CD4-positive, alpha-beta T cell treated with Interleukin-6 at 100 ng/mL for 8 hours (primary cell): ENCODE measurements at places on chromosomes 11 and 22.

GRCh38 chr11:32902089-32902665 is 9.6 kb downstream of the QSER1 start:
- DNase-seq: no peak

- DNase-seq: peak; percentile 89
Observed at GRCh38 chr22:37218771-37219411, 6.6 kb upstream of the SSTR3 start.

DNA sequence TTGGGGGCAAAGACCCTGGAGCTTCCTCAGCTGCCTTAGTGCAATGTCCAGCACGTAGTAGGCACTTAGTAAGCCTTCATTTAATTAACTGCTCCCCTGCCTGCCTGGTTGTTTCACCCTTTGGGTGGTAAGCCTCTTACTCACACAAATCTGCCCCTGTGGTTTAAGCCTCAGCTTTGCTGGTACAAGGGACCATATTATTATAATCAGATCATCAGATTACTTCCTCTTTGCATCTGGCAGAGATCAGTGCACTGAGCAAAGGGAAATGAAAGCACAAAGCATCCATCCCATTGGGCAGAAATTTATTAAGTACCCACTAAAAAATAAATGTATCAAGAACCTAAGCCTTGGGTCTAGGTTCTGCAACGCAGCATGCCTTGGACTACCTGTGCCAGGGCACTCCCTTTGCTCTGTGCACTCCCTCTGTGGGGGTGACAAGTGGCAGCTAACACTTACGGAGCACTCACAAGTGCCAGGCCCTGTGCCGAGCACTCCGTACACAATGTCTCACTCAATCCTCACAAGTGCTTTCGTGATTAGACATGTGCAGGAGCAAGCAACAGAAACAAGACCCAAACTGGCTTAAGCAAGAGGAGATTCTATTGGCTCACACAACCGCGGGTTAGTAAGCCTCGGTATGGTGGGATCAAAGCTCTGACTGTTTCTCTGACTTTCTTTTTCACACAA is 34.9 kb upstream of the DAGLA start:
- DNase-seq: no peak

- DNase-seq: no peak
Observed at GRCh38 chr22:31872209-31872608, 72.1 kb upstream of the YWHAH start.

- no peak for DNase-seq
Observed at GRCh38 chr11:110311783-110312579, 15.6 kb upstream of the RDX start.

GRCh38 chr11:117627259-117627658 is 169.8 kb downstream of the DSCAML1 start:
- DNase-seq: no peak

DNA sequence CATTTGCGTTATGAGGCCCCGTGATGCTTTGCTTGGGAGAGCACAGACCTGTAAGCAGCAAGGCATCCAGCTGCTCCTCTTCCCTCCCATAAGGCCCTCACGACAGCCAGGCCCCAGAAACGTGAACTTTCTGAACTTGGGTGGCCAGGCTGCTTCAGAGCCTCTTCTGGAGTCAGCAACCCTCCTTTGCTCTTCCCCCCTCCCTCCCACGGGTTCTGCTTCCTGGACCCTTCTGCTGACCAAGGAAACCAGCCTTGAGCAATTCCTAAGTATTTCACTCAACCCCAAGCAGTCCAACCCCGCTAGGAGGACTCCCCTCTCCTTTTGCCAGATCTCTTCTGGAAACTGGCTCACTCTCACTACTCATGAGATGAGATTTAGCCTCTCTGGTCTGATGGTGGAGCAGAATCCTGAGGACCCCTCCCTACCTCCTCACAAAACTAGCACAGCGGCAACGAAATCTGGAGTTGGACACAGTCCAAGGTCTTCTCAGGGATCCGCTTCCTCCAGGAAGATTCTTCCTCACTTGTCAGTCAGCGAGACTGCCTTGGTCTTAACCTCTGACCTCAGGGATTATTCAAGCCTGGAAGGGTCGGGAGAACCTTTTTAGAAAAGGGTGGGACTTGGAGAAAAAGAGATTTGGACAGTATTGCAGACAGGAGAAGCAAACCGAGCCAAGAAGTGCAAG is 86.2 kb downstream of the UBASH3B start:
- DNase-seq: no peak

- DNase-seq: no peak
Observed at GRCh38 chr11:71138737-71139425, 113.5 kb downstream of the SHANK2 start.

GRCh38 chr11:121723246-121723741 is 270.5 kb upstream of the SORL1-AS1 start:
- no peak for DNase-seq

GRCh38 chr11:28833169-28833568 is 725.0 kb downstream of the METTL15 start:
- DNase-seq: no peak

- DNase-seq: no peak
Observed at GRCh38 chr11:46914363-46914762, 4.0 kb downstream of the LRP4 start.

- DNase-seq: no peak
Observed at GRCh38 chr22:37588546-37589215, 8.8 kb upstream of the LGALS2 start.

- no peak for DNase-seq
Observed at GRCh38 chr11:113675565-113675964, 30.5 kb downstream of the TMPRSS5 start.

- no peak for DNase-seq
Observed at GRCh38 chr11:61541598-61541997, 33.0 kb downstream of the LRRC10B start.

GRCh38 chr11:44628730-44629700 is 63.6 kb downstream of the CD82 start:
- no peak for DNase-seq

DNA sequence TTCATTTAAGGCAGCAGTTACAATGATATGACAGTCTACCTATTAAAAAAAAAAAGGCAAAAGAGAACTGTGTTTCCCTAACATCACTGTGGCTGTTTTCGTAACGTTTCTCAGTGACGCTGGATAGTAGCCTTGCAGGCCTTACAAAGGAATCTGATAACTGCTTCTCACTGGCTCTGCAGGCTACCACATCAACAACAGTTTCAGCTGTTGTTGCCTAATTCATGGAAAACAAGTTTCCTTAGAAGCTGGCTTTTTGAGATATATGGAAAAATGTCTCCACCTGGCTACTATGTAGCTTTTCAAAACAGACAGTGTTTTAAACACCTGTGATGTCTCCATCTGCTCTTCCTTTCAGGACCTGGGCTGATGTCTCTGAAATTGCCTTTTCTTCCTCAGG is 3.8 kb downstream of the OR51V1 start:
- DNase-seq: no peak

- no peak for DNase-seq
Observed at GRCh38 chr11:31995032-31995431, 95.8 kb upstream of the RCN1 start.

- no peak for DNase-seq
Observed at GRCh38 chr11:64959498-64959897, 12.4 kb downstream of the MAJIN start.

GRCh38 chr22:19669570-19669969 is 44.7 kb upstream of the SEPTIN5 start:
- DNase-seq: no peak

DNA sequence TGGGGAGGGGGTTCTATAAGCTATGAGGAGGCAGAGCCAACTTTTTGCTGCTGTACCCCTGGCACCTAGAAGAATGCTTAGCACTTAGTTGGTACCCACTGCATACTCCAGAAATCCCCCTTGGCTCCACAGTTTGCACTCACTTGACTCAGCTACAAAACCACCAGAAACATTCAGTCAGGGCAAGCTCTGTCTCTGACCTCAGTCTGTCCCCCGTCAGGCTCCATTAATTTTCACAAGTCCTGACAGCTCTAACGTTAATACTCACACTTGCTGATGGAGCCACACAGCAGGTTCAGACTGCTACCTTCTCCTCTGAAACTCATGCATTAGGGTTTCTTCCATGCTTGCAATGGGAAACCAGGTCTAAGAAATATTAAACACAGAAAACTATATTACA is 81.7 kb downstream of the MPPED2 start:
- no peak for DNase-seq

- no peak for DNase-seq
Observed at GRCh38 chr22:46349681-46350080, 14.2 kb downstream of the TRMU start.

GRCh38 chr22:41237707-41238569 is 2.8 kb downstream of the CHADL start:
- peak; percentile 86 for DNase-seq

GRCh38 chr11:20397281-20397680 is 9.8 kb downstream of the PRMT3 start:
- DNase-seq: peak; percentile 19

GRCh38 chr11:35114906-35115687 is 23.9 kb upstream of the CD44 start:
- DNase-seq: no peak

DNA sequence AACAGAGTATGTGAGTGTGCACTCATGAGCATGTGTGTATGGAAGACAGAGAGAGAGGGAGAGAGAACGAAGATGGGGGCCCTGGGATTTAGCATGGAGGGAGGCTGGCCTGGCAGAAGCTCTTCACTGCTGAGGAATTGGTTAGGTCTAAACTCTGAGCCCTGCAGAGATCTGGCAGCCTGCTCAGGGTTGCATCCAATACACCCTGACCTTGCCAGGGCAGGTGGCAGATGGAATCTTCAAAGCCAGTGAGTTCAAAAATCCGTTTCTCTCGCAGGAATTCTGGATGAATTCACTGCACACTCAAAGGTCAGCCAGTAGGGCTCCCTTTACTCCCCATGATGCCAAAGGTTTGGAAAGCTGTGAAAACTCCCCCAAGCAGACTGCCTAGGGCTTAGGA is 61.4 kb upstream of the OLFML1 start:
- DNase-seq: no peak

DNA sequence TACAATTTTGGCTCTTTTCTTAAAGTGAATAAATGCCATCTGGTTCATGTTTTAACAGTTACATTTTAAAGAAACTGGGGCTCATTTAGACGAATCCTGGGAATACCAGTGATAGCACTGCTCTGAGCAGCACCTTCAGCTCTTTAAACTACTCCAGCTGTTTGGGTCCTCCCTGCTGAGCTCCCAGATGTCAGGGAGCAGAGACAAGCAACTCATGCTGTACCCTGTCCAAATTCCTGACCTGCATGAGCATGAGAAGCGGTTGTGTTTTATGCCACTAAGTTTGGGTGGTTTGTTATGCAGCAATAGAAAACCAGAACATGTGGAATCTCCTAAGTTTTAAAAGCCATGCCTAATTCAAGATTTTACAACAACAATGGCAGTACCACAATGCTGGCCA is 90.0 kb downstream of the FDX1 start:
- no peak for DNase-seq

DNA sequence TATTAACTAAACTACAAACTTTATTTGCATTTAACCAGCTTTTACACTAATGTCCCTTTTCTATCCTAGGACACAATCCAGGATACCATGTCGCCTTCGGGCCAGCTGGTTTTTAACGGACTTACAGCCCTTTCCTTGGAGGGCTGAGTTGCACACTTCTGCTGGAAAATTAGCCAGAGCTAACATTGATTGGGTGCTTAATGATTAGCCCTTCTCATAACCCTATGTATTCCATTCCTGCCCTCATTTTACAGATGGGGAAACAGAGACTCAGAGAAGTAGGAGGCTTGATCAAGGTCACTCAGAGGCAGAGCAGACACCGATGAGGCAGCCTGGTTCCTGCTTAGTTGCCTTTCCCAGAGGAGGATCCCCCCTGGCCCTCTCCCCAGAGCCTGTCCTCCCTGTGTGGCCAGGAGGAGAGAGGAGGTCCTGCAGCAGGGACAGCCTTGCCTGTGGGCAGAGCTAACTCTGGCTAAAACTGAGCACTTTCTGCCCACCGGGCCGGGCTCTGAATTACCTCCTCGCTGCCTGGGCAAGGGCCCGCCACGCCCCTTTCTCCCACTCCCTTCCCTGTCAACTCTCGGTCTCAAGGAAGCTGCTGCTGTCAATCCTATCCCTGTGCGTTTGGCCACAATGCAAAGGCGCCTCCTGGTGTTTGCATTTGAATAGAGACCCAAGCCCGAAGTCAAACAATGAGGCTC is 59.6 kb upstream of the PAX6 start:
- DNase-seq: no peak

DNA sequence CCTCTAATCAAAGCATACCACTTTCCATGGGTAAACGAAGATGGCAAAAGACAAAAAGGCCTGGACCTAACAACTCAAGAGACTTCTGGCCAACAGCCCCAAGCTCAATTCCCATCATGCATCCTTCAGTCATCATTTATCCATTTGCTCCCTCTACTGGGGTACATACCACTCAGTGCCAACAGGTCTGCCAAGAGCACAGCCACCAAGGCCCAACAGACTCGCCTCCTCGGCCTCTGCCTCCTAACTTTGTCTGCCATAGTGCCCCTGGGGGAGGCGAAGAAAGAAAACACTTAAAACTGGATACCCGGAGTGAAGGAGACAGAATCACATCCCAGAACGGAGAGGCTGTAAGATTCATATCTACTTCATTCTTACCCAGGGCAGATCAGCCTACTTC is 1.1 kb downstream of the HYOU1 start:
- DNase-seq: no peak

- no peak for DNase-seq
Observed at GRCh38 chr11:107025673-107026072, 7.4 kb upstream of the GUCY1A2 start.

GRCh38 chr22:27314276-27314807 is 487.2 kb downstream of the MN1 start:
- DNase-seq: no peak

DNA sequence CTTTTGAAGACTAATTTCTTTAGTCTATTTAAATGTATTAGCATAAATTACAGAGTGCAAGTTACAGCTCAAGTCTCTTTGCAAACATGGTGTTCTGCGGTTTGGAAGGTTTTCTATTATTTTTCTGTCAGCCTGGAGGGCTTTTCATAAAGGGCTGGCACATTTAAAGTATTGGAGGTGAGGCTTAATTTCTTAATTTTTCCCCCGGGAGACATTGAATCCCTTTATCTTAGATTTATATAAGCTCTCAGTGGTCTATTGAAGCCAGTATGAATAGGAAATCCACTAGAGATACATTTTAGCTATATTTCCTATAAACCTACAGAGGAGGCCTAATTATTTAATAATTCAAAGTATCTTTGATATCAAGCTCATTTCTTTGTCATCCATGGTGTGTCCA is 102.7 kb upstream of the CLPB start:
- no peak for DNase-seq

DNA sequence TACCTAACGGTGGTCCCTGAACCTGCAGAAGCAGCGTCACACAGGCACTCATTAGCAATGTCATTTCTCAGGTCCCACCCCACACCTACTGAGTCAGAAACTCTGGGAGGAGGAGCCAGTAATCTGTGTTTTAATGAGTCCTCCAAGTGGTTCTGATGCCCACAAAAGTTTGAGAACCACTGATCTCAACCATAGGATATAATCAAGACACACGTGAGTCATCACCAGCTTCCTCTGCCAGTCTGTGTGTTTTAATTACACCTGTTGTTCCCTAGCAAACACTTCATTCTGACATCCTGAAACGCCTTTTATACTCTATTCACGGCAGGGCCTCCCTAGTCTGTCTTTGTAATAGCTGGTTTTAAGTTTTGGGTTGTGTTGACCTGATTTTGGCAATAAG is 5.8 kb downstream of the TECTA start:
- no peak for DNase-seq
